DMS 273 treated with DMSO at 0.1 percent for 48 hours (cell line): ENCODE measurements at places on chromosomes 12 and 14.

GRCh38 chr12:92047393-92047826 is 98.2 kb downstream of the BTG1 start:
- DNase-seq: no peak

GRCh38 chr12:92108651-92109050 is 37.0 kb downstream of the BTG1 start:
- peak; percentile 16 for DNase-seq

- no peak for DNase-seq
Observed at GRCh38 chr12:89645434-89645833, 63.2 kb downstream of the ATP2B1 start.

DNA sequence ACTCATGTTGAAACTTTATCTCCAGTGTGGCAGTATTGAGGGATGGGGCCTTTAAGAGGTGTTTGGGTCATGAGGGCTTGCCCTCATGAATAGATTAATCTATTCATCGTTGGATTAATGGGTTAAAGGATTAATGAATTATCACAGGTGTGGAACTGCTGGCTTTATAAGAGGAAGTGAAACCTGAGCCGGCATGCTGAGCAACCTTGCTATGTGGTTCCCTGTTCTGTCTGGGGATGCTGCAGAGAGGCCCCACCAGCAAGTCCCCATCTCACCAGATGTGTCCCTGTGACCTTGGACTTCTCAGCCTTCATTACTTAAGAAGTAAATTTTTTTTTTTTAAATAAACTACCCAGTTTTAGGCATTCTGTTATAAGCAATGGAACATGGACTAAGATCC is 109.6 kb downstream of the DYRK2 start:
- no peak for DNase-seq

GRCh38 chr14:23641915-23642588 is 5.9 kb downstream of the DHRS2 start:
- DNase-seq: no peak

DNA sequence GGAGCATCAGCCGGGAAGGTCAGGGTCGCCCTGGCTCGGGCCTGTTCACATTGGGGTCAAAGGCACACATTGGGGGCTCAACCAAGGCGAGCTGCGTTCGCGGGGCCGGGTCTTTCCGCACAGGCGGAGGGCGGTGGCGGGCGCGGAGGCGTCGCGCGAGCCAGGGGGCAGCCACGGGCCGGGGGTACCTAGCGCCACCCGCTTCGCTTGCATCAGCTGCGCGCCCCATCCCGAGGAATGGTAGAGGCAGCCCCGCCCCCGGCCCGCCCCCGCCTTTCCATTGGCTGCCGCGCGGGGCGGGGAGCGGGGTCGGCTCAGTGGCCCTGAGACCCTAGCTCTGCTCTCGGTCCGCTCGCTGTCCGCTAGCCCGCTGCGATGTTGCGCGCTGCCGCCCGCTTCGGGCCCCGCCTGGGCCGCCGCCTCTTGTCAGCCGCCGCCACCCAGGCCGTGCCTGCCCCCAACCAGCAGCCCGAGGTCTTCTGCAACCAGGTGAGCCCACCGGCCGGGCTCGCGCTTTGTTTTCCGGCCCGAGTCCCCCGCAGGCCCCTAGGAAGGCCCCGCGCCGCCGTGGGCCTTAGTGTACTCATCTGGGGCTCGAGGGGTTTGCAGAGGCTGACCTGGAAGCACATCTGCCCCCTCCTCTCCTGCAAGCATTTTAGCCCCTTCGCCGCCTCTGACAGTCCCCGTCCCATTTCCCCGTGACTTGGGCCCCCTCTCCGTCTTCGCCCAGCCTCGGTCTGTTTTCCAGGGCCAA is at the start of gene ALDH2:
Gene ALDH2, plus strand, starts transcription at position 326 of the 754 bp plus-strand sequence. Its CDS starts 50 bp downstream, at position 376.
- no peak for DNase-seq

DNA sequence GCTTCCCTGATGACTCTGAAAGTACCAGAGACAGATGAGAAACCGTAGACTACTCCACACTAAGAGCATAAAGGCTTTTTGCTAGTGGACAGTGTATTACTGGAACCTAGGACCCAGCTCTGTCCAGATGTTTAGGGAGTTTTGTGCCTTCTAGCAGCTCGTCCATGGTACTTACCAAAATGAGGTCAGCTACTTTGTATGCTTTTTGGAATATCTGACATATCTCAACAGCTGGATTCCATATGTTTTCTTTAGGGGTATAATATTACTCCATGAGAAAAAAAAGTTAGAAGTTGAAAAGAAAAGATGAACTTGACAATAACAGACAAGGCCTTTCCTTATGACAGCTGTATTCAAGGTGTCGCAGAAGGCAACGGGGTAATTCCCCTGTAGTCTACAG is 32.1 kb upstream of the FRMD6 start:
- no peak for DNase-seq

DNA sequence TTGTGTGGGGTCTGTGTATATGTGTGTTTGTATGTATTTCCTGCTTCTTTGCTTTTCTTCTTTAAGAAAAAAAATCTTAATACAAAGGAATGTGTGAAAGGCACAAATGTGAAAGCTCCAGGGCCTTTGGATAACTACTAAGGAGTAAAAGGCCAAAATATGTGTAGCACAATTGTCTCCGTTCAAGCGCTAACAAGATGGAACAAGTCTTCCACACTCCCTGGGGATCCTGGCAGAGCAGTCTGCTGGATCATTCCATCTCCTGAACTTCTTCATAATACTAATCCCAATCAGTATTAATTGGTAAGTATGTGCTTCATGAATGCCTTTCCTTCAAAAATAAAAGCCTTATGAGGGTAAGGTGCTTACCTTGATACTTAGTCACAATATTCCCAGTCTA is 462.5 kb upstream of the TBX3 start:
- DNase-seq: no peak

DNA sequence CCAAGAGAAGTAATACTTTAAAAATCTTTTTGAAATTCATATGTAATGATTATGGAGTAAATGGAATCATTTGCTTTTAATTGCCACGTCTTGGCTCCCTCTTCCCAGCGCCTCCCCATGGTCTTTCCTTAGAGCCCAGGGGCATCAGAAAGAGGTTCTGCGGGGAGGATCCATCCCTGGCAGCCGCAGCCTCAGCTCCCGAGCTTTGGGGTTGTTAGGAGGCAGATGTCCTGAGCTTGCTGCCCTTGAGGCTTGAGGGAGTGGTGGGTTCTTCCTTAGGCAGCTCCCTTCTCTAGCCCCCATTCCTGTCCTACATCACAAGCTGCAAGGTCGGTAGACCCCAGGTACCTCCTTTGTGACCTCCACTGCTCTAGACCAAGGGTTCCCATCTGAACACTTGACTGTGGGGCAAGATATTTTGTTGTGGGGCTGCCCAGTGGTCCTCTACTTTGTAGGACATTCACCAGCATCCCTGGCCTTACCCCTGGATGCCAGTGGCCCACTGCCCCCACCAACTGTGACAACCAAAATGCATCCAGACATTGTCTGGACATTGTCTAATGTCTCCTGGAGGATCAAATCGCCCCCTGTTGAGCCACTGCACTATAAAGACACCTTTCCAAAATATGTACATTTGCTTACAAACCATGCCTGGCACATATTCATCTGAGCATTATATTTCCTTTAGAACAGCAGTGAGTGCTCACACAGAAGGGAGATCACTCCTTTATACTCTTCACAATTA is 6.3 kb downstream of the PPP2R5C start:
- DNase-seq: no peak

DNA sequence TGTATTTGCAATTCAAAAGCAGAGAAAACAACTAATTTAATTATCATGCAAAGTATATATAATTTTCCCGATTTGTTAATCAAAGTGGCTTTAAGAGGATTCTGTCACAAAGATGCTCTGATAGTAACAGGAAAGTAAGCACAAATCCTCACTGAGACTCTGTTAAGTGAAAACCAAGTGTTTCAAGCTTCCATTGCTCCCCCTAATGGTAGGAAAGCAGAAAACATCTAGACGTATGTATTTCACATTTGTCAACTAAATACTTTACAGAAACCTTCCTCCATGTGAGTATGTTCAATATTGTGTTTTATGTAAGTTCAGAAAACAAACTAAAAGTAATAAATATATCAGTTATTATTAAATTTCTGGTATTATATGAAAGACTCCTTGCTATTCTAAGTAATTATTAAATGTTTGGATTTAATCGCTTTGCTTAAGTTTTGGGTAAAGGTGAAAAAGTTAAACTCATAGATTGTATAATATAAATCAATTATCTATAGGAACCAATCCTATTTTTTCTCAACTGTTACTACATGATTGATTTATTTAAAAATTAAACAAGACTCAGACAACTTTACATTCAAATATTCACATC is 1.5 kb upstream of the NTS start:
- DNase-seq: no peak

DNA sequence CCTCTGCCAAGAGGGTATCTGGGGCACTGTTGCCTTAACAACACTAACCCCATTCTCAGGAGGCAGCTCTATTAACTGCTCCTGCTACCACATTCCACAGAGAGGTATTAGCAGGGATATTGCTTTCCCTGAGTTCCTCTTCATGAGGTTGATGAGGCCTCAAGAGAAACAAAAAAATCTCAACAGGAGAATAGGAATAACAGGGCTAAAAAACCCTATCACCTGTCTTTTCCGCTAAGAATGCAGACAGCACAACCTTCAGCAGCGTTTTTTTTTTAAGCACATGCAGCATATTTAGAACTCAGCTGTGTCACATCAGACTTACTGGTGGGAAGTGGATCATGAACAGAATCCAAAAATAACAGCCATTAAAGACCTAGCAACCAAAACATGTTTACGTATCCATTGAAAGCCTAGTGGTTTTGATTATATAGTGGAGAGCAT is 29.2 kb downstream of the ATF7 start:
- no peak for DNase-seq

DNA sequence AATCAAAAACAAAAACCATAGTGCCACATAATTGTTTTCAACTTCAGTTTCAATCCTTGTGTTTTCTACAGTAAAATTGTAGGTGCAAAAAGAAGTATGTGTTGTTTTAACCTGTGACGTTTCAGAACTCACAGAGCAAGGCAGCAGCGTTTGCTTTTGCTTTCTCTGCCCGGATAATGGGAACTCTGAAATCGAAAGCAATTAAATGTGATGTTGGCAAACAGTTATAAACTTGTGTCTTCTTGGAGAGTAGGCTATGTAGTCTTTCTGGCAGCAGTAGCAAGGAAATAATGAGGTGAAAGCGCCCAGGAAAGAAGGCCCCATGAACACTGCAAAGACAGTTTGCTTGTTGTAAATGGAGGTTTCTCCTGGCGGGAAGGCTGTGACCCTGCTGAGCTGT is 39.1 kb downstream of the FNTB start:
- no peak for DNase-seq

GRCh38 chr12:101407049-101407435 is 530 bp downstream of the ARL1 start:
- no peak for DNase-seq

DNA sequence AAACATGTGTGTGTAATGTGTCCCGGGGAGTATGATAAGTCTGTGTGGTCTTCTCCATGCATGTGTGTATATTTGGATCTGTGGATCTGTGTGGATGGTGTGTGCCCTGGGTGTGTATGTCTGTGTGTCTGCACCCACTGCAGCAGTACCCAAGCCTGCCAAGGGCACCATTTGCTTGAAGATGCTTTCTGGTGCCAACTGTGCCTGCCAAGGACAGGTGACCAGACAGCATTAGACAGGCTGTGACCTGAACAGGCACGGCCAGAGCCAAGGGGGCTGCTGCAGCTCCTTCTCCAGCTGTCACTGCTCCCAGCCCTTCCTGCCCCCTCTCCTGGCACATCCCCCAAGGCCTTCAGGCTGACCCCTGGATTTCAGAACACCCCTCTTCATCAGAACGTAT is 35.0 kb downstream of the DTX1 start:
- DNase-seq: no peak
